ENCODE measurements at places on chromosomes 16 and 17. TPM values are rescaled to one million over a fixed set of nuclear protein-coding genes. Genes with fewer than 3 reads are reported as not detected.

Gene RCVRN
- 0.19 TPM for polyA plus RNA-seq

- no peak for DNase-seq
These were observed 5.4 kb upstream of the PRR35 start for GRCh38 chr16:554640-555365.

DNA sequence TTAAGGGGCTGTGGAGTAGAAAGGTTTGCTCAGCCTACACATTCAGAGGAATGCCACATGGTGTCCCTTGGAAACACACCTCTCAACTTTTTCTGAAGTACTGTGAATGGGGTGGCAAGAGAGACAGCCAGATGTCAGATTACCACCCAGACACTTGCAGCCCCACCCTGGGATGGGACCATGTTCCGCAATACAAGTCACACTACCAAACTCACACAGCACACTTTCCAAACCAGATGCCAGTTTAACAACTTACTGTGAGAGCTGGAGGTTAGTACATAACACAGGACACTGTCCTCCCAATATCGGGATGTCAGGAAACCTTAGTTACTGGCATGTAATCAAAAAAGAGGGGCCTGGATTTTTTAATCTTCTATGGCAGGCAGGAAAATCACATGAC, 7.9 kb downstream of the USP7 start:
- DNase-seq = no peak

GRCh38 chr17:48012151-48012520, 25.5 kb downstream of the COPZ2 start:
- no peak for DNase-seq

- no peak for DNase-seq
These were observed 87.5 kb downstream of the BMERB1 start for GRCh38 chr16:15521758-15522509.

GRCh38 chr16:1093284-1094123, 2.5 kb downstream of the C1QTNF8 start:
- no peak for DNase-seq

GRCh38 chr16:83550183-83550569, 257.6 kb upstream of the HSBP1 start:
- DNase-seq = no peak

GRCh38 chr17:63490329-63490728, 13.5 kb downstream of the ACE start:
- no peak for DNase-seq

- no peak for DNase-seq
These were observed 42.4 kb upstream of the ZNF629 start for GRCh38 chr16:30829130-30830071.

DNA sequence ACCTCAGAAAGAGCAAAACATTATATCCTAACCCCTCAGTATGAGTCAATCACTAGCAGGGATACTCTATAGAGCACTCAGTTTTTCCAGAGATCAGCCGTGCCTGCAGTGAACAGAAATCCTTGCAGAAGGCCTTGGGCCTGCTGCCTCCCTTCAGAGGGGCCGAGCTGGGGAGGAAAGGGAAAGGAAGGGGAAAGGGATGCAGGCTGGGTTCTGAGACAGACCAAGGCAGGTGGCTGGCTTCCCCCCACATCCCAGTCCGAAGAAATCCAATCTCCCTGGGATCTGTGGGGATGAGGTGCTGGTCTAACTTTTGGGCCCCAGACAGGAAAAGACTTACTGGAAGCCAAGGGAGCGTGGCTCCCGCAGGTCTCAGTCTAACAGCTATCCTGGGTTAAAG, 25.3 kb downstream of the SRL start:
- DNase-seq = no peak

Data from left renal pelvis (tissue), 4 donors.